Posterior cingulate gyrus (tissue), 11 donors: ENCODE measurements at places on chromosomes 12 and 14.

DNA sequence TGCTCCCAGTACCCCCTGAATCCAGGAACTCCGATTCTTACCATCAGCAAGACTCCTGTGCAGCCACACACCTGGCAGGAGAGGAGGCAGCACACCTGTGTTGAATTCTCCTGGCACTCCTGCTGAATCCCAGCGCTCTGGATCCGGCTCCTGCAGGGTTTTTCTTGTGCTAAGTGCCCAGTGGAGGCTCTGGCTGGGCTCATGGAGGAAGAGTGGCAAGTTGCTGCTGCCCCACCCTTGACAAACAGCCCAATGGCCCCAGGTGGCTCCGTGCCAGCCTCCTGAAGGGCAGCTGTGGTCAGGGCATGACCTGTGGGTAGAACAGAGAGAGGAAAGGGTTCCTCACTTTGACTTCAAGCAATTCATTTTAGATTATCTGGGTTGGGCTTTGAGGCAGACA, 20.0 kb downstream of the CRACR2A start:
- DNase-seq, result no peak

GRCh38 chr14:33636716-33637115, 314.2 kb downstream of the EGLN3 start:
- no peak for DNase-seq

DNA sequence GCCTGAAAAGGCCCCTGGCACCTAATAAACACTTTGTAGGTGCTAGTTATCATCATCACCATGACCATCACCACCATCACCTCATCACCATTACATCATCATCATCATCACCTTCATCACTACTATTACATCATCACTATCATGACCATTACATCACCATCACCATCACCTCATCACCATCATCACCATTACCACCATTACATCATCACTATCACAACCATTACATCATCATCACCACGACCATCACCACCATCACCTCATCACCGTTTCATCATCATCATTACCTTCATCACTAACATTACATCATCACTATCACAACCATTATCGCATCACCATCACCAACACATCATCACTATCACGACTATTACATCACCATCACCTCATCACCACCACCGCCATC, 132.8 kb downstream of the RIMBP2 start:
- no peak for DNase-seq

GRCh38 chr12:132205271-132206045, 61.2 kb downstream of the NOC4L start:
- DNase-seq, result peak; percentile 80

- no peak for DNase-seq
Observed at GRCh38 chr14:72850360-72850759, 43.5 kb downstream of the DPF3 start.

DNA sequence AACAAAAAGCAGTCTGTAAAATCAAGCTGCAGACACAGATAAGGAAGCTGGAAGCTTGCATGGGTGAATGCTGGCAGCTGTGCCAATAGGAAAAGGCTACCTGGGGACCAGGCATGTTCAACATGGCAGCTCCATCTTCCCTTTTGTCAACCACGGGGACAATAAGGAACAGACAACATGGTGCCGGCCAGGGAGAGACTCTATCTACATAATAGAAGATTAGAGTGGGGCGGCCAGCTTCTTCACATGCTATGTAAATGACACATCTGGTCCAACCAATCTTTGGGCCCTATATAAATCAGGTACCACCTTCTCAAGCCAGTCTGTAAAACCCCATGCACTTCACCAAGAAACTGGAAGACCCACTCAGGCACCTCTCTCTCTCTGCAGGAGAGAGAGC, 157.6 kb downstream of the SUDS3 start:
- DNase-seq, result no peak

GRCh38 chr12:119980242-119980641, 8.8 kb upstream of the BICDL1 start:
- DNase-seq, result no peak

DNA sequence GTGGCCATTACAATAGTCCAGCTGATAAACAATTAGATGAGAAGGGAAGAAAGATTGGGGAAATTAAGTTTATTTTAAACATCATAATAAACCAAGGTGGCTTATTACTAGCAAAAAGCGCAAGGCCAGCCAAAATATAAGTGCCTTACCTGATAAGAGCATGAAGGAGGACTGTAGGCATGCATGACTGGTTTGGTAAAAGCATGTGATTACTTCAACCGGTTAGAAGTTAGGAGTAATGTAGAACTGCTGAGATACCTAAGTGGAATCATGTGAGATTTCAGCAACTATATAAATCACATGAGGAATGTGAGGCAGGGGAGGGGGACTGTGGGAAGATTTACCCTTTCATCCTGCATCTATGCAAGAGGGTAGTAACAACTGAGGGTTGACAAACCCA, 59.7 kb upstream of the CCDC196 start:
- DNase-seq, result no peak

GRCh38 chr12:124769163-124769530, 94.5 kb downstream of the SCARB1 start:
- no peak for DNase-seq

- DNase-seq, result no peak
Observed at GRCh38 chr14:50600849-50601248, 40.9 kb downstream of the ATL1 start.

DNA sequence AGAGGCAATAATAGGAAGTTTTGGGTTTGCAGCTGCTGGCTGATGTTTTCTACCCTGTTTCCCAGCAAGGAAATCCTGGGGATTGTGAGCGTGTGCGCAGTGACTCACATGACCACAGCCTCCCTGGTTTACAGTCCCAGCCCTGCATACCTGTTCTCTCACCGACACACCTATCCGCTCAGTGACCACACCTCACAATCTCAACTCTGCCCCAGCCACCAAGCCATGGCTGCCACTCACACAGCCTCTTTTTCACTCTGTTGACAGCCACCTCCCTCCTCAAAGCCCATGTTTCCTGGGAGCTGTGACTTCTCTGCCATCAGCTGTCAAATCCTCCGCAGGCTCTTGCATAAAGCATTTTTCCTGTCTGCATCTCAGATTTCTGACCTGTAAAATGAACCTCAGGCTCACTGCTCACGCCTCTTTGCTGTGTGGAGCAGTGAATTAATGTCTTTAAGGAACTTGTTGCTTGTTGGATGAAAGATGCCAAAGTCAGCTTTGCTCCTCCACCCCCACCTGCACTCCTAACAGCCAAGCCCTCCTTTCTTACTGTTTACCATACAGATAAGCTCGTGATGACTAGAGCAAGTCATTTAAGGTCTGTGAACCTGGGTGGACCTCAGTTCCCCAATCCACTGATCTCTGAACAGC, 43.5 kb downstream of the B4GALNT3 start:
- DNase-seq, result no peak

GRCh38 chr12:40802656-40803055, 110.4 kb downstream of the CNTN1 start:
- DNase-seq, result no peak

GRCh38 chr12:46386360-46386867, 13.8 kb upstream of the SLC38A2 start:
- DNase-seq, result no peak

DNA sequence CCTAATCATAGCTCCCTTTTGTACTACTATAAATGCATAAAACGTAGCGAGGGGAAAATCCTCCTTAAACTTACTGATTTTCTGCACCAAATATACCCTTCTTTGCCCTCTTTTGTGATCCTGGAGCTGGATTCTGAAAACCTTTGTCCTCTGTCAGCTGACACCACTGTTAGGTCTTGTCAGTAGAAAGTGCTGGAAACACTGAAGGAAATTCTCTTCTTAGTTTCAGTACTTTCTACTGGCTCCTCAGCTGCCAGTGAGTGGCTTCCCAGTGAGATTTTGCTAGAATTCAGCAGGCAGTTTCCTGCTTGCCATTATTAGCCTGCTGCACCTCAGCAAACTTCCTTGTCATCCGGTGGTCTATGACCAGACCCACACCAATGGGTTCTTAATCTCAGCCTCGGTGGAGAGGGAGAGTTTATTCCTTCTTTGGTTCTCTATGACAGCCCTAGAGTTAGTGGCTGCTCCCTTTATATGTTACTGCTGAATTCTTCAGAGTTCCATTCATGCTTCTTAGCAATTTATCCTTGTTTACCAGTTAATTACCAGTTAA, 476.2 kb downstream of the FSCB start:
- no peak for DNase-seq

GRCh38 chr12:14261861-14262260, 103.6 kb upstream of the ATF7IP start:
- no peak for DNase-seq

- no peak for DNase-seq
Observed at GRCh38 chr14:23055621-23056144, 1.6 kb downstream of the CDH24 start.

GRCh38 chr14:103273145-103273744, 60.8 kb upstream of the EIF5 start:
- DNase-seq, result no peak

DNA sequence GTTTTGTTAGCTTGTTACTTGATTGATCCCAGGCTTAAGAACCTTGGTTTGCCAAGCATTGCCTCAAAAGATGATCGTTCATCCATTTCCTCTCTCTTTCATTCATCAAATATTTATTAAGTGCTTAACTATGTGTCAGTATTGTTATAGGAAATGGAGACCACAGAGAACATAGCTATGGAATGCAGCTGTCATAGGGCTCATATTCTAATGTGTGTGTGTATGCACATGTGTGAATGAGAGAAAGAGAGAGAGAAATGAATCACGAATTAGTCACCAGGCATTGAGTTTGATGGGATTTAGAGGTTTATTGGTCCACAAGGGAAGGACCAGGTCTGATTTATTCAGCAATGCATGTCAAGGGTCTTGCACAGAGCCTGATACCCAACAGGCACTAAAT, 71.0 kb upstream of the FBXO21 start:
- DNase-seq, result no peak

GRCh38 chr12:55862286-55862685, 19.6 kb upstream of the MMP19 start:
- DNase-seq, result no peak

GRCh38 chr12:125148316-125148715, 83.1 kb downstream of the AACS start:
- no peak for DNase-seq

DNA sequence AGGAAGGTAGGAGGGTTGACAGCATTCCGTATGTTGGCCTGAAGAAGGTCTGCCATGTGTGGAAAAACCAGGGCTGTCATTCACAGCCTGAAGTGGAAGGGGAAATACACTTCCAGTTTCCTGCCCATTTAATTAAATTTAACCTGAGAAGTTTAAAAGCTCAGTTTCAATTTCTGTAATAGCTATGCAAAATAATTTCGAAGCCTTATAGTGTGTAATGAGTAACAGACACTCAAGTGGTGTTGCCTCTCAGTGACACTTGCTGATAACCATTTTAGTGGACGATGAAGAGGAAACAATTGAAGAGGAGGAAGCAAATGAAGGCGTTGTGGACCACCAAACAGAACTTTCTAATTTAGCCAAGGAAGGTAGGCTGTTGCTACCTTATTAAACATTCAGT, 44.8 kb downstream of the EP400 start:
- no peak for DNase-seq

GRCh38 chr12:52613384-52614030, 4.9 kb downstream of the KRT73 start:
- DNase-seq, result no peak

GRCh38 chr12:131100031-131100674, 146.4 kb downstream of the ADGRD1 start:
- DNase-seq, result no peak

- no peak for DNase-seq
Observed at GRCh38 chr12:7349418-7349817, 45.5 kb downstream of the ACSM4 start.

- no peak for DNase-seq
Observed at GRCh38 chr12:93154096-93154728, 223.5 kb upstream of the NUDT4 start.

DNA sequence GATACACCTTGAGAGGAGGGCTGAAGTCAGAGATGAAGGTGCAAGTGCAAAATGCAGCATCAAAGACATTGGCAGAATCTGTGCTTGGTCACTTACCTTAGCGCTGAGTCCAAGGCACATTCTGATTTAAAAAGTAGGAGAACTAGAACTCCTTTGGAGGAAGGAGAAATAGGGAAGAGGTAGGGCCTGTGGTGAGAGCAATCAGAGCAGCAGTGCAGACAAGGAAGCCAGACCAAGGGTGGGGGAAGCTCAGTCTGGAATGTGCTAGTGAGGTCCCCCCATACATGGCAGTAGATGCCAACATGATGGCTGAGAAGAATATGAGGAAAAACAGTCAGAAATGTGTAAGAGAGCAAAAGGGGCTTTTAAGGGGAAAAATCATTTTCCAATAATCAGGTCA, 206.5 kb downstream of the SSPN start:
- DNase-seq, result no peak

GRCh38 chr12:1474574-1475153, 119.7 kb downstream of the FBXL14 start:
- DNase-seq, result no peak

DNA sequence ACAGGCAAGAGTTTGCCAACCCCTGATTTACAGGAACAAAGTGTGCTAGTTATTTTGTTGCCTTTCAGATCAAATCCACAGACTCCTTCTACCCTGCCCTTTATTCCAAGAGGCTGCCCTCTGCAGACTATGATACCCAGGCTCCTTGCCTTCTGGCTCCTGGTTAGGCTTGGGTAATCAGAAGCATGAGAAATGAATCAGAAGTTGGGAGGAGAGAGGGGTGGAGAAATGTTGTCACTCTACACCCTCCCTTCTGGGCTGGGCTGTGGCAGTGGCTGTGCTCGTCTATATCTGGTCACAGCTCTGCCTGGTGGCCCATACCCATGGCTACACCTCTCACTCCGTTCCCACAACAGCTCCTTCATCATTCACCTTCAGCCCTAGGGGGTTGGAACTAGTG, 204.6 kb upstream of the PLXNC1 start:
- DNase-seq, result no peak

DNA sequence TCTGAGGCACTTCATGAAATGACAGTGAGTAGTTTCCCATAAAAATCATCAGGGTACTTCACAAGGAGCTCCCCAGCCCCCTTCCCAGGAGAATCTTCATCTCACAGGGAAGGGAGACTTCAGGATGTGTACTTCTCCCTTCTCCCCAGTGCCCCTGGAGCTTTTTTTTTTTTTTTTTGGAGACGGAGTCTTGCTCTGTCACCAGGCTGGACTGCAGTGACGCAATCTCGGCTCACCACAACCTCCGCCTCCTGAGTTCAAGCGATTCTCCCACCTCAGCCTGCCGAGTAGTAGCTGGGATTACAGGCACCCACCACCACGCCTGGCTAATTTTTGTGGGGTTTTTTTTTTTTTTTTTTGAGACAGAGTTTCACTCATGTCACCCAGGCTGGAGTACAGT, 10.4 kb downstream of the ITPK1 start:
- DNase-seq, result no peak

- DNase-seq, result no peak
Observed at GRCh38 chr14:56324856-56325699, 206.9 kb downstream of the PELI2 start.
